ENCODE measurements at places on chromosomes 4 and X.

DNA sequence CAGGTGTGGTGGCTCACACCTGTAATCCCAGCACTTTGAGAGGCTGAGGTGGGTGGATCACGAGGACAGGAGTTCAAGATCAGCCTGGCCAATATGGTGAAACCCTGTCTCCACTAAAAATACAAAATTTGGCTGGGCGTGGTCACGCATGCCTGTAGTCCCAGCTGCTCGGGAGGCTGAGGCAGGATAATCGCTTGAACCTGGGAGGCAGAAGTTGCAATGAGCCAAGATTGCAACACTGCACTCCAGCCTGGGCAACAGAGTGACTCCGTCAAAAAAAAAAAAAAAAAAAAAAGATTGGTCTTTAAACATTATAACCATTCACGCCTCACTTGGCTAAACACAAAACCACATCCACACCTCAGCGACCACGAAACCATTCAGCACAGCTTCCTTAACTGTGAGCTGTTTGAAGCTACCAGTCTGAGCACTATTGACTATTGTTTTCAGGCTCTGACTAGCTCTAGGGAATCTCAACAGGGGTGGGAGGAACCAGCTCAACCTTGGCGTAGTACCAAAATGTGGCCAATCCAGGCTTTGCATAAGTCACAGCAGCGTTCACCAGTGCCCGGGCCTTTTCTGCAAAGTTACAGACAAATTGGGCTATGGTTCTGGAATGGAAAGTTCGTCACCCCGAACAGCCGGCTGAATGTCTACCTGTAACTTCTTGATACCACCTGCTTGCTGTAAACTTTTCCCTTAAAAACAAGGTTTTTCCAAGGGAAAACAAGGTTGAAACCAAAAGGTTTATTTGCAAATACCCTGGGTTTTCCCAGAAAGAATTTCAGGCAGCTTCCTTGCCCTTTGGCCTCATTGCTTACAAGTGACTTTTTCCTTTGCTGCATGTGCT, 73.6 kb upstream of the DHX15 start:
- no peak overlapping the region for H3K27ac ChIP-seq
- H3K4me3 ChIP-seq, result no peak overlapping the region
- DNase-seq, result no peak
- H3K36me3 ChIP-seq, result no peaks in the 10 kb centered on the region
- H3K27me3 ChIP-seq, result no peaks in the 10 kb centered on the region
- no peaks in the 10 kb centered on the region for H3K4me1 ChIP-seq

DNA sequence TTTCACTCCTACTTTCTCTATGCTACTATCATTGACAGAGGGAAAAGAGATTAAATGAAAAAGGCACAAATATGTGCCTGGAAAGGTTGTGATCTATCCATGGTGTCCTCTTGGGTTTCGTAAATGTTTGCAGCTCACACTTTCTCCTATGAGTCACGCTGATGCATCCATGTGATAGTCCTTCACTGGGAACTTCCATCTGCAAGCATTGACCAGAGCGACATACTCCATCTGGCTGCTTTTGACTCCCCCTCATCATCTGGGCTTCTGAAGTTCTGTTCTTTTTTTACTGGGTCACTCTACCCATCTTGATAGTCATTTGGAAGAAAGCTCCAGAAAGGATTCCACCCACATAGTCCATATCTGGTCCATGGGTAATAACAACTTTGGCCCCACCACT, 84.7 kb upstream of the NDST3 start:
- H3K36me3 ChIP-seq, result no peaks in the 10 kb centered on the region
- no peak overlapping the region for H3K4me3 ChIP-seq
- no peak for DNase-seq
- H3K4me1 ChIP-seq, result no peaks in the 10 kb centered on the region
- H3K27me3 ChIP-seq, result no peaks in the 10 kb centered on the region

GRCh38 chr4:130640592-130640991, 1544.6 kb downstream of the C4orf33 start:
- no peaks in the 10 kb centered on the region for H3K36me3 ChIP-seq
- H3K4me3 ChIP-seq, result no peak overlapping the region
- H3K27ac ChIP-seq, result no peak overlapping the region

GRCh38 chr4:184171011-184171410, 46.7 kb downstream of the ENPP6 start:
- no peaks in the 10 kb centered on the region for H3K36me3 ChIP-seq
- H3K4me3 ChIP-seq, result no peak overlapping the region
- H3K4me1 ChIP-seq, result peaks cover 6% of the 10 kb centered on the region
- peaks cover 7% of the 10 kb centered on the region for H3K27me3 ChIP-seq
- no peak for DNase-seq

DNA sequence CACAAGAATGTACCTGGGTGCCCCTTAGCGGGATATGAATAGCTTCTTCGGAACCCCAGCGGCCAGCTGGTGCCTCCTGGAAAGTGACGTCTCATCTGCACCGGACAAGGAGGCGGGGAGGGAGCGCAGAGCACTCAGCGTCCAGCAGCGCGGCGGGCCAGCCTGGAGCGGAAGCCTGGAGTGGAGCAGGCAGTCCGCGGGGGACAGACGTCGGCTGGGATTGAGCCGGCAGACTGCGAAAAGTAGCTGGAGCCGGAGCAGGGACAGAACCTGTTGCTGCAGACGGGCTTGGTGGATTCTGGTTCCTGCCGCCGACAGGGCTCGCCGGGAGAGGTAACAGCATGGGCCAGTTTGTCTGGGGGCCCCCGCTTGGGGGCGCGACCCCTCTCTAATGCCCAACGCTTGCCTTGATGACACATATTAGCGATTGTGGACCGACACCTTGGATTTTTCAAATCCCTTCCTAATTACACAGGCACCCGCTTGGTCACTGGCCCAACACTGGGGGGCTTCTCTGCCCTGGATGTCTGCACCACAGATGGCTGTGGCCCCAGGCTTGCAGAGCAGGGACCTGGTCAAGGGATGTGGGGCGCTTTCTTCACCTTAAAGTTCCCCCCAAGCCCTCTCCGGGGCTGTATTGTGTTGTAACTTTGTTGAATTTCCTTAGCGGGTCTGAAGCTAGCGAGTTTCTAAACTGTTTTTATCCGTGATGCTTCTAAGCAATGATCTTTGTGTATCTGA, at the start of gene NPFFR2:
NPFFR2 (plus strand) TSS at position 133 of the 741 bp plus-strand sequence. CDS start 96,592 bp downstream, outside the sequence.
- DNase-seq, result no peak
- H3K4me1 ChIP-seq, result no peaks in the 10 kb centered on the region
- H3K27ac ChIP-seq, result no peak within 1 kb of the TSS
- H3K36me3 ChIP-seq, result no peaks in the 10 kb centered on the region
- no peak within 1 kb of the TSS for H3K4me3 ChIP-seq

DNA sequence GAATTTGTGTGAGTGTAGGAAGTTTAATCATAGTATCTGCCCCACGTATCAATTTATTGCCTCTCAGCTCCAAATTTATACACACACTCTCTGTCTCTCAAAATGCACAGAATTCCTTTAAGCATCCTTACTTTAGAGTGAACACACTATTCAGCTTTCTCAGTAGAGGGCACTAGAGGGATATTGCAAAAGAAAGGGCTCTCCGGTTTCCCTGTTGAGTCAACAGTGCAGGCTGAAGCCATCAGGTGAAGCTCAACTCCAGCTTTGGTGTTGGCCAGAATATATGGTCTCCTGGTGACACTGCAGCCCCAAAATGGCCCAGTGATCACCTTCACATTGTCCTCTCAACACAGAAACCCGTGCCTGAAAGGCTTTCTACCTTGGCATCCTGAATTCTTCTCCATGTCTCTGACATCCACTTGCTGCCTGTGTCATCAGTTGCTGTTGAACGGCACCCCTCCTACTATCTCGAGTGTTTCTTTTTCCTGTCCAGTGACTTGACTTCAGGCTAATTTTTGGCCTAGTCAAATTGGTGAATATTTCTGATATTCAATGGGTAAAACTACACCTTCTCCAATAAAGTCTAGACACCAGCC, 670.5 kb downstream of the GABRG1 start:
- H3K27me3 ChIP-seq, result no peaks in the 10 kb centered on the region
- no peak for DNase-seq
- no peaks in the 10 kb centered on the region for H3K4me1 ChIP-seq
- no peaks in the 10 kb centered on the region for H3K36me3 ChIP-seq
- H3K4me3 ChIP-seq, result no peak overlapping the region

- no peak overlapping the region for H3K4me3 ChIP-seq
- H3K27me3 ChIP-seq, result no peaks in the 10 kb centered on the region
- no peaks in the 10 kb centered on the region for H3K4me1 ChIP-seq
- no peaks in the 10 kb centered on the region for H3K36me3 ChIP-seq
- no peak overlapping the region for H3K27ac ChIP-seq
Measured at GRCh38 chrX:130825525-130825924, 77.5 kb downstream of the ENOX2 start.

DNA sequence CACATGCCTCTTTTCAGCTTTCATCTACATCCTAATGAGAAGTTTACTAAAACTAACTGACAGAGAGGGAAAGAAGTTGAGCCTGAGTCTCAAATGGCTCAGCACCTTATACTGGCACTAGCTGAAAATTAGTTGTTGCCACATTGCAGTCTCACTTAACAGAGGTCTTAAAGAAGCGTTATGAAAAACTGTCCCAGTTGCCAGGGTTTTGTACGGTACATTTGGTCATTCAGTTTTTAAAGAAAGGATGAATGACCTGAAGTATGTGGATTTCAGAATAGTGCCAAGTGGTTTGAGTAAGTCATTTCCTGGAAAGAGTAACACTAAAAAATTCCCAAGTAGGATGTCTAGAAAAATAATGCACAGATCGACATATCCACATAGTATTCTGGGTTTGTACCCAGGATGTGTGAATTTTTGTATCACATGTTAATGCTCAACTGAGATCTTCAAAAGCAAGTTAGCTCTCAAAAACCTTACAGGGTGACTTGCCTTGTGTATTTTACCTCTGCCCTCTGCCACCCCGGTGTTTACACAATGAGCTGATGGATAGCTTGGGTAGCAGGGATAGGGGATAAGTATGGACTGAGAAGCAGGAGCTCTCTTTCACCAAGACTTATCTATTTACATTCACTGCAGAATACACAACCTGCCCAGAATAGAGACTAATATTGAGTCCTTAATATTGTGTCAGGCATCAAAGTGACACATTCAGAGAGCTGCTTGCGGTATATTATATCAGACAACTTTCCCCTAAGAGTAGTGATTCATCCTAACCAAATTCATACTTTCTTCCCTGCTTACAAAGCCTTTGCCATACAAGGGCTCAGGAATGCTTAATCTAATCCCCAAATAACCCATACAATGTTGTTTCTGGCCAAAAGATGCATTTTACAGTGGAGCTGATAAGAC, 1075.7 kb upstream of the PABPC4L start:
- H3K27ac ChIP-seq, result no peak overlapping the region
- H3K4me1 ChIP-seq, result no peaks in the 10 kb centered on the region
- no peak for DNase-seq

GRCh38 chr4:137203601-137204000, 328.7 kb downstream of the PCDH18 start:
- no peaks in the 10 kb centered on the region for H3K36me3 ChIP-seq
- H3K4me1 ChIP-seq, result no peaks in the 10 kb centered on the region
- H3K27me3 ChIP-seq, result no peaks in the 10 kb centered on the region
- no peak overlapping the region for H3K27ac ChIP-seq
- H3K4me3 ChIP-seq, result no peak overlapping the region

- no peak overlapping the region for H3K4me3 ChIP-seq
- no peak overlapping the region for H3K27ac ChIP-seq
- no peak for DNase-seq
- no peaks in the 10 kb centered on the region for H3K4me1 ChIP-seq
- no peaks in the 10 kb centered on the region for H3K36me3 ChIP-seq
- no peaks in the 10 kb centered on the region for H3K27me3 ChIP-seq
Measured at GRCh38 chrX:30620980-30621618, 32.1 kb upstream of the GK start.

DNA sequence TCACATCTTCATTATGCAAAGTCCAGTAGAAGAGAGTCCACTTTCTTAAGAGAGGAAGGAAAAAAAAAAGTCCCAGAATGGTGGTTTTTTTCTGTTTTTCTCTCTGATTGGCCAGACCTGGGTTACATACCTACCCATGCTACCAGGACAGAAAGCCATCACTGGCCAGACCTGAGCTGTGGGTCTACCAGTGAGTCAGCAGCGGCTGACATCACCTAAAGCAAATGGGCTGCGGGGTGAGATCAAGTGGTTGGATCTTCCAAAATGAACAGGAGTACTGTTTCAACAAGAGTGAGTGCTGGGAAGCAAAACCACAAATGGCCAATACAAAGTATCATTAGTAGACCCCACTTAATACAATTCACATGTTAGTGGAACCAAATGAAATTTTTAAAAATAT, 1.6 kb upstream of the NDST3 start:
- no peaks in the 10 kb centered on the region for H3K36me3 ChIP-seq
- H3K4me3 ChIP-seq, result no peak overlapping the region

GRCh38 chr4:129230846-129231245, 134.9 kb downstream of the C4orf33 start:
- DNase-seq, result no peak
- no peaks in the 10 kb centered on the region for H3K27me3 ChIP-seq
- no peak overlapping the region for H3K4me3 ChIP-seq

GRCh38 chrX:24424948-24425347, 40.1 kb upstream of the PDK3 start:
- no peak overlapping the region for H3K4me3 ChIP-seq
- no peak overlapping the region for H3K27ac ChIP-seq
- H3K27me3 ChIP-seq, result no peaks in the 10 kb centered on the region
- no peaks in the 10 kb centered on the region for H3K4me1 ChIP-seq
- H3K36me3 ChIP-seq, result no peaks in the 10 kb centered on the region
- DNase-seq, result no peak

DNA sequence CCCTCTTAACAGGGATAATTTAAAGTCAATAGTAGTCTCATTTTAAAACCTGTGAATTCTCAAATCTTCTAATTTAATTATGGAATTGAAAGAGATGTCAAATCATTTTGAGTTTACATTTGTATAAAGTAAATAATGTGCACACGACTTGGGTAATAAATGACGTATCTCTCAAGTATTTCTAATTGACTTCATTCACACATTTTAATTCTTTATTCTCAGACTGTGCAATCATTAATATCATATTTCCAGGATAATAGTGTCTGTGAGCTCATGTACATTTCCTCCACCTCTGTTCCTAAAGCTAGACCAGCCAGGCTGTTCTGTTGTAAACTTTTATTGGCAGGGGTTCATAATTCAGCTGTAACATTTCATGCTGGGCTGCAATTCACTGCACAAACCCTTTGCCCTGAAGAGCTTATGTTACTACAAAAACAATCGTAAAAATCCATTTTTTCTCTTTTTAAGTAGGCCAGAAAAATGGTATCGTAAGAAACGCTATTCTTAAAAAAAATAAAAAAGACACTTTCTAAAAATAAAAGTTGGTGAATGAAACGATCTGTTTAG, 1103.1 kb upstream of the TENM3 start:
- no peak overlapping the region for H3K4me3 ChIP-seq
- no peaks in the 10 kb centered on the region for H3K36me3 ChIP-seq
- H3K27me3 ChIP-seq, result no peaks in the 10 kb centered on the region

GRCh38 chrX:20080277-20080676, 36.4 kb downstream of the MAP7D2 start:
- no peaks in the 10 kb centered on the region for H3K4me1 ChIP-seq
- DNase-seq, result no peak
- H3K36me3 ChIP-seq, result no peaks in the 10 kb centered on the region
- H3K4me3 ChIP-seq, result no peak overlapping the region
- H3K27me3 ChIP-seq, result no peaks in the 10 kb centered on the region
- no peak overlapping the region for H3K27ac ChIP-seq

DNA sequence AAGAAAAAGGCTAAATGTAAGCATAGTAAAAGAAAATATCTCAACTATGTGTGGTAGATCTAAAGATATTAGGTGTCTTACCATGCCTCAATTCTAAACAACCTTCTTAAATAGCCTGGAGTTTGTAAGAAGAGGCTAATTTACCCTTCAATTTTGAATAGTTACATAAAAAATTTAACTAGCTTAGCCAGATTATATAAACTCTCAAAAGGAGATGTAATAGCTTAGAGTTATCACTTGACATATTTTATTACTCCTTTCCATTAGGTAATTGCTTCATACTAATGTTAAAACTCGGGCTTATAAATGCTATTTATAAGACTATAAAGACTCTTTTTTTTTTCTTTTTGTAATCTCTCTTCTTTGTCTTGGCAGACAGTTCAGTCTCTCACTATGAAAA, 297.5 kb upstream of the PABPC4L start:
- H3K27ac ChIP-seq, result no peak overlapping the region
- H3K4me3 ChIP-seq, result no peak overlapping the region
- H3K36me3 ChIP-seq, result no peaks in the 10 kb centered on the region
- H3K27me3 ChIP-seq, result no peaks in the 10 kb centered on the region
- H3K4me1 ChIP-seq, result no peaks in the 10 kb centered on the region
